ENCODE measurements at places on chromosomes 7 and 10. TPM values are rescaled to one million over a fixed set of nuclear protein-coding genes. Genes with fewer than 3 reads are reported as not detected.

The PTPRN2 gene
- 0.71 TPM for total RNA-seq

The JCAD gene
- total RNA-seq, result 30.9 TPM

The TBX20 gene
- total RNA-seq, result 4.6 TPM

The SCART1 gene
- total RNA-seq, result 1.9 TPM

The UCN3 gene
- total RNA-seq, result not detected

The DLD gene
- total RNA-seq, result 40.1 TPM

The TAS2R5 gene
- total RNA-seq, result 0.57 TPM

The KCP gene
- total RNA-seq, result 0.14 TPM
